Left lung (tissue), 14 donors: ENCODE measurements at places on chromosomes 12 and 14. TPM values are rescaled to one million over a fixed set of nuclear protein-coding genes. Genes with fewer than 3 reads are reported as not detected.

- no peaks in the 10 kb centered on the region for H3K36me3 ChIP-seq
- no peaks in the 10 kb centered on the region for H3K4me1 ChIP-seq
- H3K27me3 ChIP-seq = no peaks in the 10 kb centered on the region
- no peak overlapping the region for H3K4me3 ChIP-seq
- H3K27ac ChIP-seq = no peak overlapping the region
Measured at GRCh38 chr14:67491741-67492507, 3.4 kb upstream of the TMEM229B start.

- peaks cover 11% of the 10 kb centered on the region for H3K4me1 ChIP-seq
- no peaks in the 10 kb centered on the region for H3K36me3 ChIP-seq
- no peak for DNase-seq
- H3K4me3 ChIP-seq = peak within 1 kb of the TSS; percentile 47
- H3K27me3 ChIP-seq = peaks cover 14% of the 10 kb centered on the region
- no peak within 1 kb of the TSS for H3K27ac ChIP-seq
Measured at GRCh38 chr12:22334410-22335100, at the start of gene ST8SIA1. Gene ST8SIA1, minus strand, starts transcription at chr12:22334707. Its CDS starts 475 bp downstream, at chr12:22334232.

DNA sequence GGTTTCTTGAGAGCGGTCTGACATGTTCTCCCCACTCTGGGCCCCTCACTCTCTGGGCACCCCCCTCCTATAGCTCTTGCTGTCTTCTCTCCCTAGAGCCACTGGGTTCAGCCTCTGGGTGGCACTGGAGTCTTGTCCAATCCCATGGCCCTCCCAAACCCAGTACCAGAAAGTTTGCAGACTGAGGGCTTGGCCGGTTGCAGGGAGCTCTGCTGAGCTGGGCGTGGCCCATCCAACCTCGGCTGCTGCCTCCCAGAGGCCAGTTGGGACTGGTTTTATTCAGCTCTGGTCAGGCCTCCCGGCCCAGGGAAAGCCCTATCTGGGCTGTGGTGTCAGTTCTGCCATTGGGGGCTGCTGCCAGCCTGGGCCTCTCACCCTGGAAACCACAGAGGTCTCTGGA, 37.9 kb downstream of the ISCA2 start:
- no peak for DNase-seq
- H3K4me3 ChIP-seq = no peak overlapping the region
- H3K4me1 ChIP-seq = no peaks in the 10 kb centered on the region
- no peak overlapping the region for H3K27ac ChIP-seq
- no peaks in the 10 kb centered on the region for H3K36me3 ChIP-seq
- H3K27me3 ChIP-seq = no peaks in the 10 kb centered on the region

DNA sequence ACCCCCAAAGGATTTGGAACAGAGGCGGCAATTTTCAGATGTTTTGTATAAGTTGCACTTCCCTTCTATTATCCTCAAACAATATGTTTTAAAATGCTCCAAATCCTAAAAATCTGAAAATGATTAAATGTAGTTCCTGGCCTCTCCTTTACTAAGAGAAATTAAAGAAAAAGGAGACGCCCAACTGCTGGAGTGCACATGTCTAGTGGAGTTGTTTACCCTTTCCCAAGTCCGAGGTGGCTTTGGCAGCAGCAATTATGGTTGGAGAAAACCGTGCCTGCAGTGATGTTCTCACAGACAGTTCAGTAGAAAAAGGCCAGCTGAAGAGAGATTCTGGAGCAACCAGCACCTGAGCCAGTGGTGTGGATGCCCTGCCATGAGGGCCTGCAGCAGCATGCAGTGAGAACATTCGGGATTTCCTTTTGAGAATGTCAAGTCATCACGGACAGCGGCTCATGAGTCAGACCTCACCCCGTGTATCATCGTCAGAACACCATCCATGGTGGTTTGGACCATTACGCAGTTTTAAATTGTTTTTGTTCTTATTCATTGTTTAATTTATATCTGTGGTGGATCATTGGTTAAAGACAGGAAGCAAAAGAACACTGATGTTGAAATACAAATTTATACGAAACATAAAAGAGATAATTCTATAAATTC, 179.0 kb upstream of the KRR1 start:
- H3K4me1 ChIP-seq = no peaks in the 10 kb centered on the region
- no peak for DNase-seq
- no peaks in the 10 kb centered on the region for H3K27me3 ChIP-seq
- H3K27ac ChIP-seq = no peak overlapping the region
- H3K4me3 ChIP-seq = no peak overlapping the region
- H3K36me3 ChIP-seq = no peaks in the 10 kb centered on the region

GRCh38 chr14:102396521-102396920, 33.8 kb downstream of the TECPR2 start:
- no peak overlapping the region for H3K4me3 ChIP-seq
- no peaks in the 10 kb centered on the region for H3K27me3 ChIP-seq
- no peaks in the 10 kb centered on the region for H3K36me3 ChIP-seq
- no peak for DNase-seq
- no peaks in the 10 kb centered on the region for H3K4me1 ChIP-seq
- no peak overlapping the region for H3K27ac ChIP-seq

DNA sequence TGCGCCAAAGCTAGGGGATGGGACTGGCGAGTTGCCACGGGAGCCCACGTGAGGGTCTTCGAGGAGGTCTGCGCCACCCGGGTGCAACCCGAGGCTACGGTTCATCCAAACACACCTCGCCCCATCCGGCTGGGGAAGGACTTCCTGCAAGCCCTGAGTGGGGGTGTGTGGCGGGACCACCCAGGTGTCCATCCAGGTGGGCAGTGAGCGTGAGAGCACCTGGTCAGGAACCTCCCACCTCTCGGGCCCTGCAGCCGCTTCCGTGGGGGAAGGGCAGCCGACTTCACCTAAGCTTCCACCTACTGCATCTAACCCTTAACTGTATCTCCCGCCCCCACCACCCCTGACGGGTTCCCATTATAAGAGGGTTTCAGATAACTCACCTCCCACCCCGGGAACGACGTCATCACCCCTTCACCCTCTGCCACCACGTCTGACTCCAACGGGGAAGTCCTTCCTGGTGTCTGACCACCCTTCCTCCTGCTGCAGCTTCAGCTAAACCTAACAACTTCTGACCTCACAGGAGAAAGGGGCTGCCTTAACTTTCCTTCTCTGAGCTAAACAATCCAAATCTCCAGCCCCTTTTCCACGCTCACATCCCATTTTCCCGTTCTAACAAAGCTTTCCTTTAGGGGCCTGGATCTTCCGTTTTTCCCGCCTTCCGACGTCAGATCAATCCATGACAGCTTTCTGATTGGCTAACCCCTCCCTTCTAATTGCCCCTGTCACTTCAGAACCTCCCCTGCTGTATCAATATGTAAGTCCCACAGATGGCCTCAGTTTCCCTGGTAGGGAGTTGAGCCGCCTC, 27.4 kb upstream of the SMUG1 start:
- no peak for DNase-seq
- H3K27ac ChIP-seq = no peak overlapping the region
- peak overlapping the region; percentile 36 for H3K4me3 ChIP-seq
- no peaks in the 10 kb centered on the region for H3K36me3 ChIP-seq

DNA sequence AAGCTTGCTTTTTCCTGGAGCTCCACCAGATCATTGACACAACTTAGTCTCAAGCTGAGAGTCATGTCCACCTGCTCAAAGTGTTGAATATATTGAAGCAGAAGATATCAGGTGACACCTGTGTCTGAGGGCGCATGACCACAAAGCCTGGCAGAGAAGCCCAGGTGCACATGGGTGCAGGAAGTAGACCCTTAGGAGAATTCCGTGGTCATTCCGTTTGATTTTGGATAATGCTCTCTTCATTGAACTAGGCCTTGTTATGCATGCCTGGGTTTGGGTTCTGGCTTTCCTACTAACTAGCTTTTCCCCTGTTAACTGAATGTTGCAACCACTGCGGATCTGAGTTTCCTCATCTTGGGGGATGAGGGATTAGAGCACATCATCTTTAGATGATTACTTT, 7.1 kb downstream of the ARHGDIB start:
- no peak overlapping the region for H3K4me3 ChIP-seq
- H3K36me3 ChIP-seq = no peaks in the 10 kb centered on the region
- peaks cover 100% of the 10 kb centered on the region for H3K4me1 ChIP-seq

- DNase-seq = no peak
- H3K4me3 ChIP-seq = no peak overlapping the region
Measured at GRCh38 chr12:41045509-41045908, 142.6 kb upstream of the PDZRN4 start.

DNA sequence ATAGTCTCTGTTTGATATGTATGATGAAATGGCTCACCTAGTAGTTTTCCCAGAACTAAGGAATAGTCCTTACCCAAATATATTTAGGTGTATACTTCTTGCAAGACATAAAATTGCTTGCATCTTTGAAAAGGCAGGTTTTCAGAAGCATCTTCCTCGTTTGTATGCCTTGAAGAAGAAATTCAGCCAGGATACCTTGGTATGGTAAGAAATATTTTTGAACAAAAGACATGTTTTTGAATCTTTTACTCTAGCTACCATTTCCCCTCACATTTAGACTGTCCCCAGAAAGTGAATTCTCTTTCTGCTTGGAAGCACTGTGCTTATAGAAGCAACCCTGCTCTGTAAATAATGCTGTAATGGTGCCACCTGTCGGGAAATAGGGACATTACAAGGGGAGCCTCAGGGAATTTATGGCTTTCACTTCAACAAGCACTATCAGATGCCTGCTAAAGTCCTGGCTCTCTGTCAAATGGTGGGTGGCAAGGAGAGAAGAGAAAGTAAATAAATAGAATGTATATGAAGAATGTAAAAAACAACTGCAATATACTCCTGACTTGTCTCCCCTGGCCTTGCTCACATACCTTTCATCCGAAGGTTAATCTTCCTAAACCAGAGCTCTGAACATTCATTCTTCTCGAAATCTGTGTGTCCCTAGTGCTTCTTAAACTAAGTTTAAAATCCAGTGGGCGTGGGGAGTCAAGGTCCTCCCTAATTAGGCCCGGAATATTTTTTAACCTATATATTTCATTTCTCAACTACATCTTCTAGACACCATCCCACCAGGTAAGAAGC, 6.1 kb downstream of the CCDC184 start:
- H3K27me3 ChIP-seq = peaks cover 11% of the 10 kb centered on the region
- H3K4me1 ChIP-seq = peaks cover 4% of the 10 kb centered on the region
- H3K36me3 ChIP-seq = no peaks in the 10 kb centered on the region
- H3K27ac ChIP-seq = no peak overlapping the region

DNA sequence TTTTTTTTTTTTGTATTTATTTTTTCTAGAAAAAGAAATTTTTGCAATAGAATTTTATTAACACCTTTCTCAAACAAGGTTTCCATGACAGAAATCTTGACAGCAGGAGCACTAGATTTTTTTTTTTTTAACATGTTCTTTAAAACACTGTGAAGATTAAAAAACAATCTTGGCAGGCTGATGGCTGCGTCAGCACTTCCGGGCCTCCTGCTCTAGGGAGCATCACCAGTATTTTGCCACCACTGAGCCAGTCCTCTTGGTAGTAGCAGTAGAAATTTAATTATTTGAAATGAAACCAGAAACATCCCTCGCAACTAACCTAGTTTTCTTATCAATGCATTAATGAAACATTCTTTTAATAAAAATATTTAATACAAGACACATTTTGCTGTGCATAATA, 99.6 kb downstream of the APAF1 start:
- H3K4me3 ChIP-seq = no peak overlapping the region
- DNase-seq = peak; percentile 24
- H3K4me1 ChIP-seq = peaks cover 12% of the 10 kb centered on the region

- no peak overlapping the region for H3K4me3 ChIP-seq
- H3K27ac ChIP-seq = no peak overlapping the region
- peaks cover 16% of the 10 kb centered on the region for H3K4me1 ChIP-seq
- no peaks in the 10 kb centered on the region for H3K36me3 ChIP-seq
Measured at GRCh38 chr12:94099632-94100031, 48.7 kb upstream of the PLXNC1 start.

DNA sequence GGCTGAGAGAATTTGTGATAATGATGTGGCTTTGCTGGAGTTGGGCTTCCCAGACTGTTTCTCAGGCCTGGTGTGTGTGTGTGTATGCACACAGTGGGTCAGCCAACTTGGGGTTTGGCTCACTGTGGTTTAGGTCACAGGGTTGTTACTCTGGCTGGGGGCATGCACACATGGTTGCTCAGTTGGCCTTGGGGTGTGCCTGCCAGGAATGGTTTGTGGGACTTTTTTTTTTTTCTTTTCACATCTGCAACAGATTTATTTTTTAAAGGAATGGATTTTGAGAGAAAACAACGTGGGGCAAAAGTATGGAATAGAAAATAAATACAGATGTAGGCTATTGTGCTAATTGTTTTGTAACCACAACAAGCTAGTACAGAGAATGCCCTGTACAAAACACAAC, 25.0 kb upstream of the GTF2A1 start:
- no peaks in the 10 kb centered on the region for H3K36me3 ChIP-seq
- H3K4me1 ChIP-seq = no peaks in the 10 kb centered on the region
- H3K27me3 ChIP-seq = no peaks in the 10 kb centered on the region
- DNase-seq = no peak
- no peak overlapping the region for H3K27ac ChIP-seq

DNA sequence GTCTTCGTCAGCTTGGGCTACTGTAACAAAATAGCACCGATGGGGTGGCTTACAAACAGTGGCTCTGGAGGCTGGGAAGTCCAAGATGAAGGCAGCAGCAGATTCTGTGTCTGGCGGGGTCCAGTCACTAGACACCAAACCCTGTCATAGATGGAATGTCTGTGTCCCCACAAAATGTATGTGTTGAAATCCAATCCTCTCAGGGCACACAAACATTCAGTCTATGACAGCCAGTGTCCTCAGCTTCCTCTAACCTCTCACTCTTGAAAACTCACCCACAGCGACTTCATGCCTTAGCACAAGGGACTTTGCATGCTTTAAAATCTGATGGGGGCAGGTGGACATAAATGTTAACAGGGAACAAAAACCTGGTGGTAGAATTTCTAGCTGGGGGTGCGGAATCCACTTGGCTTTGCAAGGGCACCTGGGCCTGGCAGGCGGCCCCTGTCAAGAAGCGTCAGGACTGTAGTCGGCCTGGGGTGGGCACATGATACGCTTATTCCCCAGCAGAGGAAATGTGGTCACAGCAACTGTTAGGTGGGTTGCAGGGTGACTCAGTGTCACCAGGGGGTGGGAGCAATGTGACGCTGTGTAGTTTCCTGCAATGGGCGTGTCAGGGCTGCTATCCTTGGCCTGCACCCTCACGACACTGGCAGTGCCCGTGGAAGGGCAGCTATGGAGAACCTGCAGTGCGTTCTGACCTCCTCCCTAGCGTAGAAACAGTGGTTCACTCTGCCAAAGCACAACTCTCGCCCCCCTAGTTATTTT, 17.7 kb downstream of the RIN3 start:
- H3K27ac ChIP-seq = no peak overlapping the region
- H3K36me3 ChIP-seq = no peaks in the 10 kb centered on the region
- H3K4me3 ChIP-seq = no peak overlapping the region
- H3K4me1 ChIP-seq = peaks cover 70% of the 10 kb centered on the region
- H3K27me3 ChIP-seq = no peaks in the 10 kb centered on the region

DNA sequence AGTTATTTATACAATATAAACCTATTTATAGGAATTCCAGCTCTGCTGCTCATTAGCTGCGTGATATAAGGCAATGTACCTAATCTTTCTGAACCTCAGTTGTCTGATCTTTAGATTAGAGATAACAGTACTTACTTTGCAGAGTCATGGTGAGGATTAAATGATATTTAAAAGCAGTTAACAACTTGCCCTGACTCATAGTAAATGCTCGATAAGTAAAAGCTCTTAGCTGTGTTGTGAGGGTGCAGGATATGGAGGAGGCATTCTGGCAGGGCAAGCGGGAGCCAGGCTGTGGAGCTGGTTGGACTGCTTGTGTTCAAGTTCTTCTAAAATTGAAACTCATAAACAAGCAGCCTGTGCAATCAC, 140.0 kb upstream of the PRICKLE1 start:
- no peak overlapping the region for H3K27ac ChIP-seq
- H3K4me3 ChIP-seq = no peak overlapping the region
- H3K27me3 ChIP-seq = no peaks in the 10 kb centered on the region
- H3K36me3 ChIP-seq = no peaks in the 10 kb centered on the region
- no peaks in the 10 kb centered on the region for H3K4me1 ChIP-seq

The RD3L gene
- polyA plus RNA-seq = 0.18 TPM

The NGDN gene
- polyA plus RNA-seq = 60.8 TPM

The PLA2G1B gene
- 1.5 TPM for polyA plus RNA-seq

The CACNA2D4 gene
- 1.9 TPM for polyA plus RNA-seq

The EMP1 gene
- 139 TPM for polyA plus RNA-seq

The SLC6A12 gene
- polyA plus RNA-seq = 0.62 TPM

The CNTN1 gene
- polyA plus RNA-seq = 41.9 TPM
